ENCODE measurements at places on chromosomes 6 and 20. TPM values are rescaled to one million over a fixed set of nuclear protein-coding genes. Genes with fewer than 3 reads are reported as not detected.

The MYT1 gene
- not detected for total RNA-seq

The GLP1R gene
- total RNA-seq, result not detected

- H3K4me1 ChIP-seq, result no peaks in the 10 kb centered on the region
- no peak overlapping the region for H3K27ac ChIP-seq
- DNase-seq, result no peak
- no peak overlapping the region for H3K4me3 ChIP-seq
- H3K27me3 ChIP-seq, result no peaks in the 10 kb centered on the region
- H3K36me3 ChIP-seq, result no peaks in the 10 kb centered on the region
Measured at GRCh38 chr6:148846778-148847761, 100.2 kb downstream of the UST start.

The XKR7 gene
- not detected for total RNA-seq

- H3K4me3 ChIP-seq, result no peak overlapping the region
- H3K27ac ChIP-seq, result no peak overlapping the region
- H3K27me3 ChIP-seq, result no peaks in the 10 kb centered on the region
Measured at GRCh38 chr6:45645302-45645701, 267.6 kb upstream of the SUPT3H start.

GRCh38 chr6:2363211-2363610 is 117.8 kb upstream of the GMDS start:
- no peaks in the 10 kb centered on the region for H3K36me3 ChIP-seq
- DNase-seq, result no peak
- no peaks in the 10 kb centered on the region for H3K27me3 ChIP-seq
- H3K4me1 ChIP-seq, result no peaks in the 10 kb centered on the region

DNA sequence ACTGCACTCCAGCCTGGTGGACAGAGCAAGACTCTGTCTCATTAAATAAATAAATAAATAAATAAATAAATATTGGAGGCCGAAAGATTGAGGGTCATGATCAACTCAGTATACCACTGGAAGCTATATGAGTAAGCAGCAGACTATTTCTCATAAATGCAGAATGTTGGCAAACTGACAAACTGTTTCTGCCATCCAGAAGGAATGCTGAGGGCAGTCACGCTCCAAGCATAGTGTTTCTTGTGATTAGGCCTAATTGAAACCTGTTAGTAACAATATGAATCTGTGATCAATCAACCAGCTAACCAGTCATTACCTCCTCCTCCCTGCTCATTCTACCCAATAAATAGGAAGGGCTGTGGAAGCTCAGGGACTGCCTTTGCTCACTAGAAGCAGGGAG is 15.2 kb upstream of the KCNK15 start:
- peak overlapping the region; percentile 89 for H3K27ac ChIP-seq
- peaks cover 24% of the 10 kb centered on the region for H3K4me1 ChIP-seq
- no peaks in the 10 kb centered on the region for H3K27me3 ChIP-seq
- H3K36me3 ChIP-seq, result peaks cover 4% of the 10 kb centered on the region

The NKAIN4 gene
- not detected for total RNA-seq

DNA sequence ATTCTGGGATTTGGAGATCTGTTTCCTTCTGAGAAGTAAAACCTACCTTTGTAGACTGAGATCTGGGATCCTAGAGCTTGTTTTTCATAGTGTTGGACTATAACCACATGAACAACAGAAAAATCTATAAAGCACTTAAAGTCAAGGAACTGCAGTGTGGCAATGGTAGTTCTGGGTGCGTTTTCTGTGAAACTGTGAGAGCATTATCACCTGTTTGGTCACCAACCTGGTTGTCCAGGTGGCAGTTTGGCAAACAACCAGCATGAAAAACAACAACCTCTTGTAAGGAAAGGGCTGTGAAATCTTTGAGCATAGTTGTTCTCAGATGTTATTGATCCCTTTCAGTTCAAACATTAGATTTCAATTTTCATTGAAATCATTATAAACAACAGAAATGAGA is 215.8 kb upstream of the CITED2 start:
- H3K4me3 ChIP-seq, result no peak overlapping the region
- no peaks in the 10 kb centered on the region for H3K36me3 ChIP-seq
- H3K27me3 ChIP-seq, result no peaks in the 10 kb centered on the region
- peak overlapping the region; percentile 16 for H3K27ac ChIP-seq
- H3K4me1 ChIP-seq, result peaks cover 16% of the 10 kb centered on the region

The SLC4A11 gene
- 0.27 TPM for total RNA-seq

DNA sequence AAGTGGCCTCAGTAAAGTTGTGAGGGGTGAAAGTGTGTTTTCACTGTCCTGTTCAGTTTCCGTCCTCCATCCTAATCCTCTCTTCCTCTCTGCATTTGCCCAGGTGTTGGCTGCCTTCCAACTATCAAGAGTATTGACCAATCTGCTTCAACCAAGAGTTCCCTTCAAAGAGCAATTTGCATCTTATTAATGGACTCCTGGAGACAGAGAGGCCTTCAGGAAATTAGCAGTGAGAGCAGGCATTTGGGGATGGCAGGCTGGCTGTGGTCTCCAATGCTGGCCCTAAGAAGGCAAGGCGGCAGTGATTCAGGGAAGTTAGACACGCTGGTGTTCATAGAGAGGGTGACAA is 77.2 kb downstream of the GPR6 start:
- no peaks in the 10 kb centered on the region for H3K4me1 ChIP-seq
- no peaks in the 10 kb centered on the region for H3K36me3 ChIP-seq
- H3K27me3 ChIP-seq, result no peaks in the 10 kb centered on the region
- no peak overlapping the region for H3K4me3 ChIP-seq
- no peak overlapping the region for H3K27ac ChIP-seq
